ENCODE measurements at places on chromosomes 5 and 9.

DNA sequence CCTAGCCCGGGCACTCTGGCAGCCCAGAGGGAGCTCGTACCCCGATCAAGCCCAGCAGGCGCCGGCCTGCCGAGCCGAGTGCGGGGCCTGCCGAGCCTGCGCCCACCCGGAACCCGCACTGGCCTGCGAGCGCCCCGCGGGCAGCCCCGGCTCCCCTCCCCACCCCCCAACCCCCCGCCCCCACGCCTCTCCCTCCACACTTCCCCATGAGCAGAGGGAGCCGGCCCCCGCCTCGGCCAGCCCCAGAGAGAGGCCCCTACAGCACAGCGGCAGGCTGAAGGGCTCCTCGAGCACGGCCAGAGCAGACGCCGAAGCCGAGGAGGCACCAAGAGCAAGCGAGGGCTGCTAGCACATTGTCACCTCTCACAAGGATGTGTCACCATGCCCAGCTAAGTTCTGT lies 36.2 kb upstream of the CCDC180 start:
- H3K27ac ChIP-seq, result no peak overlapping the region
- DNase-seq, result no peak
- no peaks in the 10 kb centered on the region for H3K36me3 ChIP-seq
- peaks cover 4% of the 10 kb centered on the region for H3K4me1 ChIP-seq
- H3K4me3 ChIP-seq, result no peak overlapping the region
- H3K27me3 ChIP-seq, result no peaks in the 10 kb centered on the region

DNA sequence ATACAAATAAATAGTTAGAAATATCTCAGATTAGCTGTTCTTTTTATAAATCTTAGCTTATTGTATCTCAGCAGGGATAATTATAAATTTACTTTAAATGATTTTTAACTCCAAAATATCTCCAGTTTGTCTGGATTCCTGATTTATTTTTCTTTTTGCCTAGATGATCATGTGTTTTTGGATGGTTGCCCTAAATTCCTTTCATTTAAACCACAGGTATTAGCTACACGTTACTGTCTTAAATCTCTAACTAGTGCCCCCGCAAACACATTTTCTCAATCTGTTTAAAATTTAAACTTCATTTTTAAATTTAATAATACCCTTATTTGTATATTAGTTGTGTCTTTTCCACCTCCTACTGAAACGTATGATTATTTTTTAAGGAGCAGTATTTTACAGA lies 5.6 kb downstream of the FER start:
- H3K27me3 ChIP-seq, result no peaks in the 10 kb centered on the region
- no peak overlapping the region for H3K27ac ChIP-seq
- no peak for DNase-seq
- H3K4me1 ChIP-seq, result peaks cover 6% of the 10 kb centered on the region
- H3K4me3 ChIP-seq, result no peak overlapping the region

GRCh38 chr9:122216138-122216797 lies 12.5 kb downstream of the LHX6 start:
- no peaks in the 10 kb centered on the region for H3K36me3 ChIP-seq
- peaks cover 95% of the 10 kb centered on the region for H3K27me3 ChIP-seq

DNA sequence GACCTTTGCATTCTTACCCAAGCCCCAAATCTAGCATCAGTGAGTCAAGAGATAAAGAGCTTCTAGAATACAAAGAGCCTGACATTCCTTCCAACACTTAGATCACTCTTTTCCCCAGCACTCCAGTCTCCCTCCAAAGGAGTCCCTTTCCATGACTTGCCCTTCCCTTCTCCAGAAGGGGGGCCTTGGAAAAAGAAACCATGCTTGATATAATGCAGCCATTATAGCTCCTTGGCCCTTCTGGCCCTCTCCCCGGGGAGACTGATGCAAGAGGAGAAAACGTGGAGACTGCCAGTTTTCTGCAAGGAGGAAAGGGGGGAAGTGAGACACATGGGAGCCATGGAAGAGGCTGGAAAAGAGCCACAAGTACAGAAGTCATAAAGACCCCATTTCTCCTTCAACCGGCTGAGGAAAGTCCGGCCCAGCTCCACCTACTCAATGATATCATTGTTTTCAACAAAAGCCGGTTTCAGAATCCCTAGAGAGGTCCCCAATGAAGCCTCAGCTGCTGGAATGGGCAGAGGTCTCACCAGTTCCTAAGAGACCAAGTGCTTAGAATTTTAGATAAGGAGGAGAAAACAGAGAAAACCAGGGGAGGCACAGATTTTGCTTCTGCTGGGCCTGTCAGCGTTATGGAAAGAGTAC lies 29.0 kb downstream of the ADAM19 start:
- peak overlapping the region; percentile 87 for H3K27ac ChIP-seq
- peaks cover 3% of the 10 kb centered on the region for H3K36me3 ChIP-seq
- no peak for DNase-seq
- no peaks in the 10 kb centered on the region for H3K27me3 ChIP-seq
- no peak overlapping the region for H3K4me3 ChIP-seq
- H3K4me1 ChIP-seq, result peaks cover 58% of the 10 kb centered on the region

- H3K36me3 ChIP-seq, result peaks cover 30% of the 10 kb centered on the region
- DNase-seq, result no peak
- H3K27ac ChIP-seq, result no peak overlapping the region
- peaks cover 52% of the 10 kb centered on the region for H3K4me1 ChIP-seq
- no peak overlapping the region for H3K4me3 ChIP-seq
Observed at GRCh38 chr5:112986224-112986623, 9.6 kb downstream of the DCP2 start.

DNA sequence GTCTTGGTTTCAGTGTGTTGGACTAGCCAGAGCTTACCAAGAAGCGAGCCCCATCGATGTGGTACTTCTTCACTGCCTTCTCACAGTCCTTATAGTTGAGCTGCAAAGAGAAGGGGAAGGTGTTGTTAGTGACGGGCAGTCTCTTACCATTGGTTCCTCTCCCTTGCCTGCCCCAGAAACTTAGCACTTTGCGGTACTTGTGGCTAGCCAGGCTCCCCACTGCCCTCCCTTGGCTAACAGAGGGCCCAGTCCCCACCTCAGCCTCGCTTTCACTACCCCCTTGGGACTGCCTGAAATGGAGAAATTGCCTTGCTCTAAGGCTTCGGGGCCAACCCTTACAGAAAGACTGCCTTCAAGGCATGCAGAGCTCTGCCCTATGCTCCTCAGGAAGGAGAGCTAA lies 4.3 kb downstream of the LCP2 start:
- H3K4me1 ChIP-seq, result peaks cover 92% of the 10 kb centered on the region
- peak overlapping the region; percentile 95 for H3K27ac ChIP-seq
- no peaks in the 10 kb centered on the region for H3K27me3 ChIP-seq
- peak overlapping the region; percentile 100 for H3K4me3 ChIP-seq
- H3K36me3 ChIP-seq, result peaks cover 86% of the 10 kb centered on the region
- peak; percentile 74 for DNase-seq

DNA sequence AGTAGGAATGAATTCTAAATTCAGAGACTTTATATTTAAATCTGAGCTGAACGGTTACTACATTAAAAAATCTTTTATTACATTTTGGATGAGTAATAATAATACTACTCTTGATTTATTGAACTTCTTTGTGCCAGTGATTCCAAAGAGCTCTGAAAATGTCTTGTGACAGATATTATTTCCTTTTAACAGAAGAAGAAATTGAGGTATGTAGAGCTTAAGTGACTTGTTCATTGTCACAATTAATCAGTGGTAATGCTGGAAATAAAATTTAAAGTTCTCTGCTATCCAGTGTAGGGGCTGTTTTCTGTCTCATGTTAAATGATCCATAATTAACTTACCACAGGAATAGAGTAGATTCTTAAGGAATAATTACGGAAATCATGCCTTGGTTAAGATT lies 335.3 kb downstream of the KIAA0825 start:
- no peaks in the 10 kb centered on the region for H3K4me1 ChIP-seq
- H3K27ac ChIP-seq, result no peak overlapping the region
- no peak overlapping the region for H3K4me3 ChIP-seq
- H3K27me3 ChIP-seq, result no peaks in the 10 kb centered on the region
- DNase-seq, result no peak

GRCh38 chr5:102815540-102816332 lies 60.6 kb downstream of the PAM start:
- no peaks in the 10 kb centered on the region for H3K36me3 ChIP-seq
- no peak for DNase-seq
- H3K4me1 ChIP-seq, result peaks cover 41% of the 10 kb centered on the region
- no peak overlapping the region for H3K4me3 ChIP-seq

DNA sequence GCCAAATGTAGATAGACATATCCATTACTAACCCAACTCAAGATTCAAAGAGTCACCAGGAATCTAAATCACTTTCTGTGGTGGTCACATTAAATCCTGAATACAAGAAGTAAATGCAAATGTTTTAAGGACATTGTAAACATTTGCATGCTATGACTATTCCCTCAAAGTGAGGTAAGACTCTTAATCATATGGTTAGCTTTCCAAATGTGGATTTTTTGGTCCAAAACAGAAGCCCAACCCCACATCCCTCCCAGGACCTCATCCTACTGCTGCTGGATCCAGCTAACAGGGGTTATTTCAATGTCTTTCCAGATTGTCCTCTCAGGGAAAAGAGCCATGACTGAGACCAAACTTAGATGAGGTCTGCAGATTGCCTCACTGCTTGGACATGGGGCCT lies 228.1 kb upstream of the PANK3 start:
- no peak for DNase-seq
- H3K36me3 ChIP-seq, result no peaks in the 10 kb centered on the region
- no peaks in the 10 kb centered on the region for H3K4me1 ChIP-seq
- no peak overlapping the region for H3K27ac ChIP-seq

DNA sequence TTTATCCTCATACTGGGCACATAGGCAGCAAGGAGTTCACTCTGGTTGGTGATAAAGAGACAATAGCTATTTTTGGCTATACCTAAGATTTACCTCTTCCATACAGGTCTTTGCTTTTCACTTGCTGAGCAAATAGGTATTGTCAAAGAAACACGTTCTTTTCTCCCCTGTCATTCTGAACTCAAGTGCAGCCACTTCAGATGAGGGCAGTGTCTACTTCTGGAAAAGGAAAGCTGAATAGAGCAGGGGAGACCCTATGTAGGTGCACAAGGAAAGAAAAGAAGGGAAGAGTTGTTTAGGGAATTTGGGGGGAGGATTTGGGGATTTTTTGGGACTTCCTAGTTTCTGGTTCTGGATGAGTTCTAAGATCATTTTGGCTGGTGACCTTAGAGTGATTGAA lies 109.6 kb downstream of the ATP10B start:
- no peak overlapping the region for H3K27ac ChIP-seq
- no peaks in the 10 kb centered on the region for H3K36me3 ChIP-seq
- H3K27me3 ChIP-seq, result peaks cover 6% of the 10 kb centered on the region
- no peak for DNase-seq
- no peak overlapping the region for H3K4me3 ChIP-seq
- no peaks in the 10 kb centered on the region for H3K4me1 ChIP-seq

DNA sequence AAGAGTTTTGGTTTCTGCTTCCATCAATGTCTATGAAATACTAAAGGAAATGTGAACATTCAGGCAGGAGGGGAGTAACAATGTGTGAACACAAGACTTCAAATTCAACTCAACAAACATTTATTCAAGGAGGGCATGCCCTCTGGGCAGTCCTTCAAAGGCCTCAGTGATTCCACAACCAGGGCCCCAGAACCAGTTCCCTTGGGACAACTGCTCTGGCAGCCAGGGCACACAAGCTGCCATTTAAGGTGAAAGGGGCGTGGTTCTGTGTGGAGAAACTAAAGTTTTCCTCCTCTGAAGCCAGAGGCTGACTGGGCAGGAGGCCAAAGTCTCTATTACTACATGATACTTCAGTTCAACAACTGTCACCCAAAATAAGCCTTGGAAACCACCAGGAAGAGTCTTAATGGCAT lies 3.2 kb downstream of the RBM18 start:
- no peak for DNase-seq
- H3K27me3 ChIP-seq, result no peaks in the 10 kb centered on the region
- H3K4me3 ChIP-seq, result no peak overlapping the region

- no peak for DNase-seq
- H3K4me3 ChIP-seq, result no peak overlapping the region
- H3K27me3 ChIP-seq, result no peaks in the 10 kb centered on the region
- H3K4me1 ChIP-seq, result no peaks in the 10 kb centered on the region
Observed at GRCh38 chr5:152622628-152623027, 217.5 kb upstream of the NMUR2 start.

DNA sequence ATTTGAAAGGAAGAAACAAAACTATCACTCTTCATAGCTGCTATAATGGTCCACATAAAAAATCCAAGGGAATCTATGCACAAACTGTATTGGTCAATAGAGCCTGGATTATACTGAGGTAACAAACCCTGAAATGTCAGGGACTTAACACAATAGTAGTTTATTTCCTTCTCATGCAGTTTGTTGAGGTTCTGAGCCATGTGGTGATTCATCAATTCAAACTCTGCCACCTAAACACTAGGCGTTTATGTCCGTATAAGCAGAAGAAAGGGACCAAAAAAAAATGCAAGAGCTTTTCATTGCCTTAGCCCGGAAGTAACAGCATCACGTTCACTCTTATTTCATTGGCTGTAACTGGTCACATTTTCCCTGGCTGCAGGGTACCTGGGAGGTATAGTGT lies 464.7 kb downstream of the ZSWIM6 start:
- peaks cover 14% of the 10 kb centered on the region for H3K27me3 ChIP-seq
- no peak for DNase-seq
- H3K4me3 ChIP-seq, result no peak overlapping the region
- no peak overlapping the region for H3K27ac ChIP-seq
- no peaks in the 10 kb centered on the region for H3K4me1 ChIP-seq
- no peaks in the 10 kb centered on the region for H3K36me3 ChIP-seq

DNA sequence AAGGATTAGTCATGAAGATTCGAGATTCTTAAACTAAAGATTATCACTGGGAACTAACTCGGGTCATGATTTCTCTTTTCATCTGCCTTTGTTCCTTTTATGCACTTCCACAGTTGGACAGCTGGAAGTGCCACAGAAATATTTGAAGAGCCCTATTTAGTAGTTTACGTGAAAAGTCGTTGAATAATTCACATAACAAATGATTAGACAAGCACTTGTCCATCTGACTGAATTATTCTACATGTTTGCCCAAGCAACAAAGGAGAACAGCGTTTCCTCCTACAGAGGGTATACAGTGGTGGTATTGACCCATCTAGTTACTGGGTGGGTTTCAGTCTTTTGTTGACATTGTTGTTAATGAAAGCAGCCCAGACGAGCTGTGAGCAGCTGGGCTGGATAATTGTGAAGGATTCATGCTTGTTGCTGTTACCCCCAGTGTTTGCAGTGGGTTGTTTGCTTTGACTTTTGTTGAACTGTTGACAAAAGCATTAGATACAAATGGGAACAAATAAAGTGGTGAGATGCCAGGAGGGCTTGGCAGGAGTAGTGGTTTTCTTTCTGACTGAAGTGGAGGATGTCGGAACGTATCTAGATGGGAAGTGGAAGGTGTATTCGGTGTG lies 96.2 kb downstream of the TLE4 start:
- H3K4me3 ChIP-seq, result no peak overlapping the region
- peak overlapping the region; percentile 35 for H3K27ac ChIP-seq

- no peak for DNase-seq
- peaks cover 30% of the 10 kb centered on the region for H3K27me3 ChIP-seq
- peaks cover 9% of the 10 kb centered on the region for H3K4me1 ChIP-seq
- no peak overlapping the region for H3K4me3 ChIP-seq
- H3K27ac ChIP-seq, result no peak overlapping the region
Observed at GRCh38 chr9:129434187-129434586, 186.7 kb downstream of the C9orf50 start.

All from effector memory CD8-positive, alpha-beta T cell (primary cell).